ENCODE measurements at places on chromosomes 1 and 21. TPM values are rescaled to one million over a fixed set of nuclear protein-coding genes. Genes with fewer than 3 reads are reported as not detected.

The S100A10 gene
- 399 TPM for total RNA-seq

The OR2T29 gene
- not detected for total RNA-seq

The FOXD2 gene
- total RNA-seq = 0.61 TPM

The LENEP gene
- not detected for total RNA-seq

The SAMSN1 gene
- 21.4 TPM for total RNA-seq

The TSACC gene
- total RNA-seq = not detected

The CFHR3 gene
- 0.17 TPM for total RNA-seq

The LPAR3 gene
- total RNA-seq = 4.3 TPM

GRCh38 chr1:80533093-80533492 is 1267.6 kb upstream of the ADGRL2 start:
- no peak overlapping the region for H3K4me3 ChIP-seq
- H3K27ac ChIP-seq = no peak overlapping the region
- no peaks in the 10 kb centered on the region for H3K36me3 ChIP-seq
- H3K4me1 ChIP-seq = no peaks in the 10 kb centered on the region
- no peaks in the 10 kb centered on the region for H3K27me3 ChIP-seq

- H3K36me3 ChIP-seq = no peaks in the 10 kb centered on the region
- no peaks in the 10 kb centered on the region for H3K27me3 ChIP-seq
- no peak overlapping the region for H3K4me3 ChIP-seq
These were observed 493.7 kb upstream of the PLXNA2 start for GRCh38 chr1:208737922-208738321.

- H3K4me1 ChIP-seq = no peaks in the 10 kb centered on the region
- H3K36me3 ChIP-seq = no peaks in the 10 kb centered on the region
- no peak overlapping the region for H3K4me3 ChIP-seq
- no peaks in the 10 kb centered on the region for H3K27me3 ChIP-seq
- H3K27ac ChIP-seq = no peak overlapping the region
- DNase-seq = no peak
These were observed 138.8 kb upstream of the CTTNBP2NL start for GRCh38 chr1:112257043-112257835.

- H3K4me1 ChIP-seq = no peaks in the 10 kb centered on the region
- no peak for DNase-seq
- H3K4me3 ChIP-seq = no peak overlapping the region
- no peaks in the 10 kb centered on the region for H3K27me3 ChIP-seq
- no peak overlapping the region for H3K27ac ChIP-seq
- H3K36me3 ChIP-seq = no peaks in the 10 kb centered on the region
These were observed 30.6 kb downstream of the HFM1 start for GRCh38 chr1:91374086-91374485.

- no peaks in the 10 kb centered on the region for H3K27me3 ChIP-seq
- no peaks in the 10 kb centered on the region for H3K36me3 ChIP-seq
- H3K27ac ChIP-seq = no peak overlapping the region
- DNase-seq = no peak
- no peak overlapping the region for H3K4me3 ChIP-seq
- peaks cover 56% of the 10 kb centered on the region for H3K4me1 ChIP-seq
These were observed 14.2 kb downstream of the BLACAT1 start for GRCh38 chr1:205441716-205442050.

GRCh38 chr1:241918879-241919278 is 38.7 kb upstream of the BECN2 start:
- H3K27ac ChIP-seq = no peak overlapping the region
- H3K4me1 ChIP-seq = no peaks in the 10 kb centered on the region
- DNase-seq = no peak
- H3K4me3 ChIP-seq = no peak overlapping the region

- no peak overlapping the region for H3K4me3 ChIP-seq
- H3K36me3 ChIP-seq = peaks cover 46% of the 10 kb centered on the region
- H3K27ac ChIP-seq = no peak overlapping the region
- no peaks in the 10 kb centered on the region for H3K27me3 ChIP-seq
These were observed 15.7 kb downstream of the GPR3 start for GRCh38 chr1:27408151-27408550.

DNA sequence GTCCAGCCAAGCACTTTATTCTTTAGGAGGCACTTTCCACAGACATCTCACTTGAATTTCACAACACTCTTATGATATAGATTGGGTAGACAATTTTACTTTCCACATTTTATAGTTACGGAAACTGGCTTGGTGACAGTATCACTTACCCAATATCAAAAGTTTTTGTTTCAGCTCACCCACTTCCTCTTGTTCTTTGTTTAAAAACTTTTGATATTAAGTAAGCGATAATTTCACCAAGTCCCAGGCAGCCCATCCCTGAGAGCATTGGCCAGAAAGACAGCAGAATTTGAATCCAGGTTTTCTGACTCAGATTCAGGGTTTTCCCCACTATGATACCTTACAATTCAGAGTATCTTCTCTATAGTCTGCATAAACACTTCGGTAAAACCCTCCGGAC is 60.0 kb downstream of the LRIG2 start:
- no peak overlapping the region for H3K4me3 ChIP-seq
- no peak for DNase-seq
- H3K27me3 ChIP-seq = no peaks in the 10 kb centered on the region
- peaks cover 1% of the 10 kb centered on the region for H3K36me3 ChIP-seq
- no peaks in the 10 kb centered on the region for H3K4me1 ChIP-seq

DNA sequence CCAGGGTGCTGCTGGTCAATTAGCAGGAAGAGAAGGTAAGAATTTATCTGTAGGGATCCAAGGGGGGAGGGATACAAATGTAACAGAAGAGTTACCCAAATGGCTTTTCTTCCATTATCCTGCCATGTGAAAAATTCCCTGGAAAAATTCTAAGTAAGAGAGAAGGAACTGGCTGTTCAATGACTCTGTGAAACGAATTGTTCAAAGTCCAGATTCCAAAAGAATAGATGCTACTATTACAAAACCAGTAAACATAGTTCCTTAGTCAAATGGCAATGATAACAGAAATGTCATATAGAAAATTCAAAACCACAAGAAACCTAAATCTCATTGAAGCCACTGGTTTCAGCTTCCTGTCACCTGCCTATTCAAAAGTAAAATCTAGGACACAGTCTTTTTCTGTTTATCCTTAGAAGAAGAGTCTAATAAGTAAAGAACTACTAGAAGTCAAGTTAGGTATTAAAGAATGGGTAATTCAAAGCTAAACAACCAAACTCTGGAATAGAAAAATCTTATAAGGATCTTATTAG is 102.6 kb downstream of the ZNF644 start:
- H3K4me1 ChIP-seq = peaks cover 29% of the 10 kb centered on the region

GRCh38 chr1:248621770-248622169 is 13.1 kb downstream of the OR2T11 start:
- H3K36me3 ChIP-seq = no peaks in the 10 kb centered on the region
- no peaks in the 10 kb centered on the region for H3K4me1 ChIP-seq
- DNase-seq = no peak
- no peaks in the 10 kb centered on the region for H3K27me3 ChIP-seq

- H3K27ac ChIP-seq = peak overlapping the region; percentile 82
- peaks cover 9% of the 10 kb centered on the region for H3K36me3 ChIP-seq
- peak; percentile 40 for DNase-seq
- no peak overlapping the region for H3K4me3 ChIP-seq
These were observed 10.5 kb downstream of the C1orf116 start for GRCh38 chr1:207021876-207022596.

- H3K4me3 ChIP-seq = no peak overlapping the region
- no peak overlapping the region for H3K27ac ChIP-seq
- no peak for DNase-seq
- H3K27me3 ChIP-seq = no peaks in the 10 kb centered on the region
- no peaks in the 10 kb centered on the region for H3K36me3 ChIP-seq
- H3K4me1 ChIP-seq = no peaks in the 10 kb centered on the region
These were observed 122.1 kb downstream of the NGF start for GRCh38 chr1:115215703-115216521.

DNA sequence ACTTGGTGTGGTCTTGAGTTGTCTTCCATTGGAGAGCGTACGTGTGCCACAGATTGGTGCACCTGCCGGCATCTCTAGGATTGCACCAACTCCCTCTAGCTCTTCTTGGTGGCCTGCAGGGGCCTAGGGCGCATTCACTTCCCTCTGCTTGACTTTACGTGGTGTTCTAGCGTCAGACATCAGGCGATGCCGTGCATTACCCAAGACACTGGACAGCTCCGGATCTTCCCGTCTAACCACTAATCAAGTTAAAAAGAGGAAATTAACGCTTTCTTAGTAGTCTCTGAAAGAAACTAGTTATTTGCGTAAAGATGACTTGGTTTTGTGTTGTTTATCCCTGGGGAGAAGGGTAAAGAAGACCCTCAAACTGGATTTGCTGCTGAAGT is 510 bp upstream of the IL10RB start:
- peak overlapping the region; percentile 96 for H3K27ac ChIP-seq
- peaks cover 18% of the 10 kb centered on the region for H3K36me3 ChIP-seq
- H3K4me3 ChIP-seq = peak overlapping the region; percentile 90
- DNase-seq = peak; percentile 84
- no peaks in the 10 kb centered on the region for H3K27me3 ChIP-seq
- H3K4me1 ChIP-seq = peaks cover 38% of the 10 kb centered on the region

DNA sequence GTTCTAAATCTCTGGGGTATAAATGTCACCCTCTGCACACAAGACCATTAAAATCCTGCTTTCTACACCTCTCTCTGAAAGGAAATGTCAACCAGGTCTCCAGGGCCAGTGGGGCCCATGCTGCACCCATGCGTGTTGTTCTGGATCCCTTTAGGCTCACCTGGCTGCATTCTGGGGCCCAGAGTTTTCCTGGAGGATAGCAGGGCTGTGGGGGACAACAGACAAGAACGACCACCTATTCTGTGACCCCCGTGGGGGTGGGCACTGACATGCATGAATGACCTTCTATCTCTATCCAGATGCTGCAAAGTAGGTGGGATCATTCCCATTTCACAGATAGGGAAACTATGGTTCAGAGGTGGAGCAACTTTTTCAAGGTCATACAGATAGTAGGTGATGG is 41.6 kb downstream of the TNNT2 start:
- no peak for DNase-seq
- no peak overlapping the region for H3K27ac ChIP-seq
- no peak overlapping the region for H3K4me3 ChIP-seq
- no peaks in the 10 kb centered on the region for H3K27me3 ChIP-seq
- H3K4me1 ChIP-seq = peaks cover 3% of the 10 kb centered on the region

DNA sequence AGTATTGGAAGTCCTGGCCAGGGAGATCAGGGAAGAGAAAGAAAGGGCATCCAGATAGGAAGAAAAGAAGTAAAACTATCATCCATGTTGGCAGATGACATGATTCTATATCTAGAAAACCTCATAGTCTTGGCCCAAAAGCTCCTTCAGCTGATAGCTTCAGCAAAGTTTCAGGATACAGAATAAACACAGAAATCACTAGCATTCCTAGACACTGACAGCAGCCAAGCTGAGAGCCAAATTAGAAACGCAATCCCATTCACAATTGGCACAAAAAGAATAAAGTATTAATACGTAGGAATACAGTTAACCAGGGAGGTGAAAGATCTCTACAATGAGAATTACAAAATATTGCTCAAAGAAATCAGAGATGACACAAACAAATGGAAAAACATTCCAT is 44.6 kb downstream of the ZFYVE9 start:
- no peak for DNase-seq
- H3K36me3 ChIP-seq = no peaks in the 10 kb centered on the region
- H3K4me1 ChIP-seq = peaks cover 11% of the 10 kb centered on the region
- no peaks in the 10 kb centered on the region for H3K27me3 ChIP-seq
- H3K27ac ChIP-seq = no peak overlapping the region
- no peak overlapping the region for H3K4me3 ChIP-seq

DNA sequence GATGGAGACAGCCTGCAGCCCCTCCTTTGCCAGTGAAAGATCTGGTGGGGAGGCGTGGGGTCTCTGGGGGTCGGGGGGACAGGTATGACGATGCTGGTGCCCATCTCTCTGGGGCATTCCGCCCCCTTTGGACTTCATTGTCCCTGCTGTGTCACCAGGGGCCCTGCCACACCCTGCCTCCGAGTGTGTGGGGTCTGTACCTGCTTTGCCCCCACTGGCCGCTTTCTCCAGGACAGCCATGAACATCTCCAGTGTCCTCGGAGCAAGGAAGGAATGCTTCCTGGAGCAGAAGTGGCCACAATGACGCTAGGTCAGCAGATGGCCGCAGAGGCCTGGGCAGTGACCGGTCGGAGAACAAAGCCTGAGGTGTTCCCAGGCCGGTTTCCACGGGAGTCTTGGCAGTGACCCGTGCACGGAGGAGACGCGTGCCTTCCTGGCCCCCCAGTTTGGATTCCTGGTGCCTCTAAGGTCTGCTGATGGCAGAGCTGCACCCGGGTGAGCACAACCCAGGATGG is 18.6 kb upstream of the TRAPPC10 start:
- H3K27me3 ChIP-seq = no peaks in the 10 kb centered on the region
- H3K4me3 ChIP-seq = no peak overlapping the region
- H3K4me1 ChIP-seq = no peaks in the 10 kb centered on the region
- no peak for DNase-seq
- no peak overlapping the region for H3K27ac ChIP-seq

DNA sequence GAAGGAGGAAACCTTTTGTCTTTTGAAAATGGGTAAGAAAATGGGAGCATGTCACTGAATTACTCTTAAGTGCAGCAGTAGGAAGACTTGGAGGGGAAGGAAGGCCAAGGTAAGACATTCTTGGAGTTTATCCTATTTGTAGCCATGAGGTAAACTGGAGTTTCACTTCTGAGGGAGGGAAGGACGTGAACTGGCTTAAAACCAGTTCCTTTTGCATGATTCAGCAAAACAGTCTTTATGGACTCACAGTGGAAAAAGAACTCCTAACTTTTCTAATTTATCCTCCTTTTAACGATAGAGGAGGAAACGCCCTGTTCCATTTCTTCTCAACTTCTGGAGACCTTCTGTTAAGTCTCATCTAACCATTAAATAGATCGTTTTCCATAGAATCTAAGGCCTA is 2.5 kb downstream of the PRDX6 start:
- DNase-seq = no peak
- no peak overlapping the region for H3K27ac ChIP-seq
- peaks cover 29% of the 10 kb centered on the region for H3K36me3 ChIP-seq

DNA sequence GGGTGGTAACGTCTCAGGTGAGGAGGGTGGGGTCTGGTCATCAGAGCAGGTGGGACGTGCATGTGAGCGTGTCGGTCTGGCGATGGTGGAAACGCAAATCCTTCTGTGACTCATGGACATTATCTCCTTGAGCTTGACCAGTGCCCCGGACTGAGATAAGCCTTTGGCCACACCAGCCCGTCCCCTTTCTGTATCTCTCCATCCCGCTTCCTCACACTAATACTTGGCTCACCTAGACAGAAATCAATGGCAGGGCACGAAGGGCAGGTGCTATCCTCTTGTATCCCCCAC is 7.9 kb upstream of the AQP10 start:
- no peaks in the 10 kb centered on the region for H3K36me3 ChIP-seq
- no peak overlapping the region for H3K27ac ChIP-seq
- no peak for DNase-seq

GRCh38 chr1:116916002-116916401 is 6.3 kb downstream of the PTGFRN start:
- H3K4me1 ChIP-seq = no peaks in the 10 kb centered on the region
- no peak overlapping the region for H3K27ac ChIP-seq
- DNase-seq = no peak
- no peak overlapping the region for H3K4me3 ChIP-seq

DNA sequence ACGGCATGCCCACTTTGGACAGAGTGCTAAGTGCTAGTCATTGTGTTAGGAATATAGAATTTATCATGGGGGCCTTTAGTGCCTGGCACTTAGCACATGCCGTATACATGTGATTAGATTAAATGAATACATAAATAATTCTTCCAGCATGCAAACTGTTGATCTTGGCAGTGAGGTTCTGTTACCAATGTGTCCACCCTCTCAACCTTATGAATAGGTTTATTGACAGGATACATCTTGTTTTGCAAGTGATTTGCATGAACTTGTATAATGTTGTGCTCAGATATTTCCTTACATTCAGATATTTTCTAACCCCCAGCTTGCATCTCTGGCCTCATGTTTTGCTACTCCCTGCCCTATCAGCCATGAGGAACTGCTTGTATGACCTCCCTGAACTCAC is 60.3 kb upstream of the ZNF648 start:
- no peak overlapping the region for H3K4me3 ChIP-seq
- H3K27ac ChIP-seq = no peak overlapping the region
- DNase-seq = no peak
- H3K4me1 ChIP-seq = no peaks in the 10 kb centered on the region
- H3K27me3 ChIP-seq = no peaks in the 10 kb centered on the region

Measured in upper lobe of left lung (tissue), 6 donors.